Activated CD4-positive, alpha-beta memory T cell treated with anti-CD3 and anti-CD28 coated beads for 36 hours (primary cell): ENCODE measurements at places on chromosomes 7 and 10.

DNA sequence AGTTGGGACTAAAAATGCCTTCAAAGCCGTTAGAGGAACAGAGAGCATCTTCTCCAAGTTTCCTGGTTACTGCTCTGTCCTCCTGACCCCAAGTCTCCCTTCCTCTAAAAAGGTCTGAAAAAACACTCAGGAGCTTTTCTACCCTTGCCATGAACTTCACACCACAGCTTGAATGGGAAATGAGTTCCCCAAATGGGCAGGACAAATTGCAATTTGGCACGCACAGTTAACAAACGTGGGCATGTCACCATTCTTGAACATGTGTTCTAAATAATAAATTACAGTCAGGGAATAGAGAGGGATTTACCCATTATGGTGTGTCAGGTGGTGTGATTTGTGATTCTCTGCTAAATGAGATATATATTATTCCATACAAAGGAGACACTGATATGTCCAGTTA, 91.2 kb upstream of the WNT16 start:
- DNase-seq = no peak

- no peak for DNase-seq
Measured at GRCh38 chr7:1693991-1694524, 24.0 kb downstream of the ELFN1 start.

- no peak for DNase-seq
Measured at GRCh38 chr10:234708-235406, 99.6 kb downstream of the ZMYND11 start.

DNA sequence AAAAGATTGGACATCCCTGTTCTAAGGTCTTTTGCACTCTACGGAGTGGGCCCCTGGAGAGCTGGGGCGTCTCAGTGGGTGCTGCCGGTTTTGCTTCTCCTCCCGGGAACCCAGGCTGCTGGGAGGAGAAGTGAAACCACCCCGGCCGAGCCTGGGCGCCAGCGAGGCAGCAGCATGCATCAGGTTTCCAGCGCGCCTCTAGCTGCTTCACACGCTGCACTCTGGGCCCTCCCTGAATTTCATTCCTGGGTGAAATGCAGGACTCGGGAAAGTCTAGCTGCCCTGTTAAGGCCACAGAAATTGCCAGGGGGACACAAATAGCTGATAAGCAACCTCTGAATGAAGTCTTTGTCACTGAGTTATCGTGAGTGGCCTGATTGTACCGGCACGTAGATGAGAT, 127.4 kb downstream of the TRRAP start:
- no peak for DNase-seq

- no peak for DNase-seq
Measured at GRCh38 chr7:37657816-37658215, 25.8 kb upstream of the GPR141 start.

GRCh38 chr10:121833387-121833786, 94.4 kb downstream of the ATE1 start:
- no peak for DNase-seq

- DNase-seq = no peak
Measured at GRCh38 chr7:43666938-43667337, 62.4 kb downstream of the COA1 start.

DNA sequence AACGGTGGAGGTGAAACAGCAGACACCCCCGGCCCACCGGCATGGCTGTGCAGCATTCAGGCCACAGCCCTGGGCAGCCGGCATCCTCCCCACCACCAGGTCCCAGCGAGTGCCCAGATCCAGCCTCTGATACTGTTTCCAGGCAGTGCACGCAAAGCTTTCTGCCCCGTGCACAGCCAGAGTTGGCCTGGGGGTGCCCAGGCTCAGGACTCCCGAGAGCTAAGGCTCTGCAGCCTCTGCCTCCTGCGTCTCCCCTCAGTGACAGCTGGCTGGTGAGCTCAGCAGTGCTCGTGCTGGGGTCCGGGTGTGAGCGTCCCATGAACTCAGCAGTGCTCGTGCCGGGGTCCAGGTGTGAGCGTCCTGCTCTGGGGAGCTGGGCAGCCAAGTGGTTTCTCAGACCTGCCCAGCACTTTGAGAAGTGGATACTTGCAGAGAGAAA, 65.4 kb downstream of the CFAP46 start:
- no peak for DNase-seq

- DNase-seq = no peak
Measured at GRCh38 chr7:88322151-88322550, 15.5 kb upstream of the STEAP4 start.

GRCh38 chr7:12320241-12320986, 83.3 kb downstream of the VWDE start:
- no peak for DNase-seq

- DNase-seq = no peak
Measured at GRCh38 chr10:105967256-105967655, 1197.2 kb downstream of the SORCS1 start.
